ENCODE measurements at places on chromosomes 4 and X.

DNA sequence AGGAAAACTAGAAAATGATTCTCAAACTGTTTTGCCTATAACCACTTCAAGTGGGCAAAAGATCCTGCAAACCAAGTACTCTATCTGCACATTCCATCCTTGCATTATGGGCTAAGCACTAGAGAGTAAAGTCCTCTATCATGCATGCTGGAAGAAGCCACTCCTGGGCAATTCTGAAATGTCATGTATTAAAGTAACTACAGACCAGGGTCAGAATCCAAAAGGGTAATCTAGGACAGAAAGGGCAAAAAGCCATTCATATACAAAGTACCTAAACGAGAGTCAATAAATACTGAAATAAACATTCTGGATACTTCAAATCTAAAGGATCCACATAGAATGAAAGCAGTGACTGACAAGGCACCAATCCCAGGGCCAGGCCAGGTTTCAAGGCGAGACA is 1.0 kb downstream of the SNX12 start:
- no peak for DNase-seq

DNA sequence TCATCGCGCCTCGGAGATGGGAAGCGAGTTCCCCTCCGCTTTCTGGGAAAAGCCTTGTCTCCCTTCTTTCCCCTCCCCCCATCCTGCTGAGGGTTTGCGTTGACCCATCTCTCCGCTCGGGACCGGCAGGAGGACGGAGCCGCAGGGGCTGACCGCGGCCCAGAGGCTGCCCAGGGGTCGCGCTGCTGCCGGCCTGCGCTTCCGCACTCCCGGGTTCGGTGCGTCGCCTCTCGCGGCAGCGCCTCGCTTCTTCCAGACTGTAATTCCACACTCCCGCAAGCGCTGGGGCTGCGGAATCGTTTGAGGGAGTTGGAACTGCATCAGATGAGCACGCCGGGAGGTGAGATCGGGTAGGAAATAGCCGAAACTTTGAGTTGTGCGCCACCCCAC is 88.3 kb downstream of the BCOR start:
- DNase-seq: no peak

GRCh38 chr4:926538-926937 is 5.6 kb downstream of the GAK start:
- DNase-seq: no peak

DNA sequence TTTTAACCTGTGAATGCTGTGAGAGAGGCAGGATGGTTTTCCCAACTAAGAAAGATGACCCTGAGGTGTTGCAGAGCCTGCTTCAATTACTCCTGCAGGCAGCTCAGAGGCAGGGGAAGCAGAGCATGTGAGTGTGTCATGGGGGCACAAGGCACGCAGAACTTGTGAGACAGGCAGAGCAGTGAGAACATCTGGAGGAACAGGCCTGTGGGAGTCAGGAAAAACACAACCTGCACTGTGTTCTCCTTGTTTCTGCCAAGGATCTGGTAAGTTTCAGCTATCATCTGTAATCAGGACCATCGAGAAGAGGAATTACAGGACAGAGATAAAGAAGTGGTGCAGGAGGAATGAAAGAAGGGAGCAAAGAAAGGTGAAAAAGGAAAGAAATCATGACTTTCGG is 741.8 kb upstream of the INTU start:
- DNase-seq: no peak

DNA sequence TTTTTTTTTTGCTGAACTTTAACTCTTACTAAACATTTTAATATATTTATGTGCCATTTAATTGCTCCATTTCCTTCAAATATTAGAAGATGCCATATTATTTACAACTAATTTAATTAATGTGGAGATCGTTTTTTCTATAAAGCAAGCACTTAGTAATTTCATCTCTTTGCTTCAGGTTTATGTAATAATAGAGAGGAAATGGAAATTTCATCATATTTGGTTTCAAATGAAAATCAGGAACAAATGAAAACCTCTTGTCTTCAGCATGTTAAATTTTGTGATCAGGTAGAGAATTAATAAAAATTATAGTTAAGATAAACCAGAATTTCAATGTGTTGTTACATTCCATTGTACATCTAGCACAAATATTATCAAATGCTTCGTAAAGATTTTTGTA is 120.1 kb downstream of the SYNPO2 start:
- DNase-seq: no peak

DNA sequence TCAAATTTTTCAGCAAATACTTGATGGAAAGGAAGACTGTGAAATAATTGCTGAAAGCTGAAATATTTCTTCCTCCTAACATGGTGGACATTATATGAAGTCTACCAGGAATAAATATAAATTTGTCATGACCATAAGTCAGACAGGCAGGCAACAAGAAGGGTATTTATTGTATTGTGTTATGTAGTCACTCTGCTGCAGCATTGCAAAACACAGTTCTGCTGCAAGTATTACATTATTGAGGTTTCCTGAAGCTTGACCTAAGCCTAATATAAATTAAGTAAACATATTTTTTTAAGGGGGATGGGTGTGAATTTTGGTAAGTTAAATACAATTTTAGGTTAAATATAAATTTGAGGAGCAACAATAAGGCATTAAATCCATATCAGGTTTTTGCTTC is 60.2 kb upstream of the MAOA start:
- no peak for DNase-seq
